ENCODE measurements at places on chromosomes 4 and X. TPM values are rescaled to one million over a fixed set of nuclear protein-coding genes. Genes with fewer than 3 reads are reported as not detected.

TMSB15B gene
- 5.6 TPM for total RNA-seq

FAM241A gene
- 1.0 TPM for total RNA-seq

POU3F4 gene
- total RNA-seq, result not detected

PLAC1 gene
- total RNA-seq, result 0.80 TPM

TEX11 gene
- not detected for total RNA-seq

RAB28 gene
- 10.4 TPM for total RNA-seq

KIF4A gene
- 23.3 TPM for total RNA-seq

USP17L28 gene
- total RNA-seq, result not detected

CFI gene
- 0.72 TPM for total RNA-seq

LRRC66 gene
- 0.18 TPM for total RNA-seq

CFAP299 gene
- total RNA-seq, result not detected
